ENCODE measurements at places on chromosomes 3 and 15. TPM values are rescaled to one million over a fixed set of nuclear protein-coding genes. Genes with fewer than 3 reads are reported as not detected.

Gene LRRIQ4
- 0.10 TPM for total RNA-seq

Gene RASL12
- total RNA-seq = 0.07 TPM

Gene FES
- 0.59 TPM for total RNA-seq

Gene GOLGA8M
- not detected for total RNA-seq

Gene SH2D7
- total RNA-seq = not detected

Gene MFAP1
- total RNA-seq = 28.6 TPM

Gene STX19
- not detected for total RNA-seq

Gene ANKUB1
- total RNA-seq = not detected

Gene DZIP1L
- 2.5 TPM for total RNA-seq

Gene TAGLN3
- not detected for total RNA-seq

Gene SLC9C1
- total RNA-seq = not detected

Gene ALCAM
- total RNA-seq = 73.9 TPM

Gene ZIC4
- total RNA-seq = not detected

Gene COLQ
- total RNA-seq = not detected

Gene ETV5
- 51.4 TPM for total RNA-seq

Gene ALDH1A3
- 1.9 TPM for total RNA-seq

Gene RARB
- 5.0 TPM for total RNA-seq

Gene SI
- not detected for total RNA-seq

Gene FOXL2NB
- 1.8 TPM for total RNA-seq

Gene SERPINI1
- 1.5 TPM for total RNA-seq

Gene ATP10A
- total RNA-seq = 0.03 TPM

Gene ARMC8
- total RNA-seq = 13.9 TPM

Gene RLBP1
- not detected for total RNA-seq

Gene CTXND1
- total RNA-seq = not detected

Gene ANKRD63
- not detected for total RNA-seq

Gene LRRC31
- not detected for total RNA-seq

Gene MON1A
- total RNA-seq = 10.8 TPM

Gene KCNAB1
- total RNA-seq = not detected

Gene TTC21A
- 1.2 TPM for total RNA-seq

Gene GOLGA8G
- total RNA-seq = not detected

Gene SYNPR
- total RNA-seq = not detected

Gene ZNF385D
- total RNA-seq = not detected

Gene MCCC1
- total RNA-seq = 4.6 TPM

Gene ADAMTSL3
- total RNA-seq = not detected

Gene ST8SIA2
- 1.9 TPM for total RNA-seq

Gene FBXW12
- not detected for total RNA-seq

Gene TFG
- total RNA-seq = 83.4 TPM

Gene GABRR3
- not detected for total RNA-seq
